ENCODE measurements at places on chromosomes 5 and 9.

GRCh38 chr5:9543311-9543920 lies 2.5 kb downstream of the SEMA5A start:
- DNase-seq: no peak

- no peak for DNase-seq
Measured at GRCh38 chr5:139950436-139950835, 92.7 kb downstream of the NRG2 start.

DNA sequence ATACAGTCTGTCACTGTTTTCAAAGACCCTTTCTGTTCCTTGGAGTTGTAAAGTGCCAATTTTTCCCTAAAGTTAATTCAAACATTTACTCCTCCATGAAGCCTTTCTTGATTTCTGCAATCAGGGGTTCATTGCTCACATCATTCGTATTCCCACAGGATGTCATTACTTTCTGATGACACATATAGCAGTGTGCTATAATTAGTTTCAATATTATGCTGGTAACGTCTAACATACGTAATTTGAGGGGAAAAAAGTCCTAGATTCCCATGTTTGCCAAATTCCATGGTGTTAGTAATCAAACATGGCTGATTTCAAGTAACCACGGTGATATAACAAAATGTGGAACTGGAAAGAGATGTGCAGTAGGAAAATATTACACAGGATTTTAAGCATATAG lies 468.2 kb upstream of the MEF2C start:
- no peak for DNase-seq

GRCh38 chr9:99544526-99544925 lies 277.2 kb upstream of the NR4A3 start:
- DNase-seq: no peak

DNA sequence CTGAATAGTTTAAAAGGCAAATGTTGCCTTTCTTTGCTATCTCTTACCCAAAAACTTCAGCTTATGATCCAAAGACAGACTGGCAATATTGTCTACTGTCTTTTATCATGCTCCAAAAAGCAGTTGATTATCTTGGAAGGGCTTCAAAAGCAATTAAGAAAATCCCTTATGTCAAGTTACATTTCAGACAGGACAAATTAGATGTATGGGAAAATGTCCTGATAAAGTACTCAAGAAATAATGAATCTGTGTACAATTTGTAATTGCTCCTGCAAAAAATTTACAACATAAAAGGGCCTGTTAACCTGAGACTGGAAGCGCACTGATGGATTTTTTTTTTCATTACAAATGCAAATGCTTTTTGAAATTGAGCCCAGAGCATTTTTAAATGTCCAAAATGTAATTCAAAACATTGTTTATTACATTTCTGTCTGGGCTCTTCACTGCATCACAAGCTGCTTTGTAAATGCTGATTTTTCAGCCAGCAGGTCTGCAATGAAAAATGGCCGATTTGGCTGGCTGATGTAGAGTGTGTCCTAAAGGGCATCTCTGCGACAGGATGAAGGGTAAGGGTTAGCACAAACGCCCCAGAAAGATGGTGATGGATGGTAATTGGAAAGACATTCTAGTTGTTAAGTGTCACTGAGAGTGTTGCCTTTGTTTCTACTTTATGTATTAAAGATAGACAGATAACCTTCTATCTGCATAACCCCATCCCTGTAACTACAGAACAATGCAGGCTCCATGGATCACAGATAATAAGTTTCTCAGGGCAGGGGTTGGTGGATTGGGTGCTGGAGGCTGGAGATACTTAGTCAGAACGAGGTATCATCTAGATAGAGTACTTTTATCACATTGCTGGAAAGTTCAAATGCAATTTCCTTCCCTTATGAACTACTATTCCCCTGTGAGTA lies 27.0 kb downstream of the MAT2B start:
- DNase-seq: no peak

DNA sequence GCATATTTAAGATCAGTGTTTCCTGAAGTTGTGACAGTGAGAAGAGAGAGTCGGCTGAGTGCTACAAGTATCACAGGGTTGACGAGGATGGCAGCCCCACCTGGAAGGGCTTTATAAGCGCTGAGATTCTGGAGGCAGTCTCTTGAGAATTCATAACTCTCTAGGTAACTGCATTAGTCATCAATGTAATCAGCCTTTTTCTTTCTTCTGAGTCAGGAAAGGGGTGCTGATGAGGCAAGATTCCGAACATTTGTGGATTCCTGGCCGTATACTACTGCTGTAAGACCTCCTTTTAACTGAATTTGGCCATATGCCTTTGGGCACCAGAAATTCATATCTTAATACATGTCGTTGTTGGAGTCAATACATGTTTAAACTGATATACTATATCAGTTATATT lies 6.6 kb upstream of the RNF20 start:
- DNase-seq: no peak

DNA sequence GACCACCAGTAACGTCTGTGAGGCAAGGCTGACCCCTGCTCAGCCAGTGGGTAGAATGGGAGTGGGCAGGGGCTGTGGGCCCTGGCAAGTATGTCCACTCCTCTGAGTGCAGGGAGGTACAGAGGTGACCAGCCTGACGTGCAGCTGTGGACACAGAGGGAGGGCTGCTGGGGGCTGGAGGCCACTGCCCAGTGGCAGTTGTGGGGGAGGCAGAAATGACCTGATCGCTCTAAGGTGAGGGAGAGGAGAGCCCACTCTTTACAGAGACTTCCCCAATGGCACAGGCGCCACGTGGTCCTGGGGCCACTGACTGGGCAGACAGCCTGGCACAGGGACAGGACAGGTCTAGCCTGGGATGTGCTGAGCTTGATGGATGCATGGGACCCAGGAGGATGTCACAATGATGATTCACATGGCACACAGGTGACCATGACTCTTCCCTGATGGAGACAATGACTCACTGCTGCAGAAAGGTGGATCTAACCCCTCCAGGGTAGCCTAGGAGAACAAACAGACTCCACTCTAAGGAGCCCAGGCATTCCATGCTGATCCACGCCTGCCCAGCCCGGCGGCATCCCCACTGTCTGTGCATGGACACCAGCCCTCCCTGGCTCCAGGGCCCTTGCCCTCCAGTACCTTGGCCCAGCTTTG lies 7.7 kb downstream of the LPCAT1 start:
- no peak for DNase-seq

DNA sequence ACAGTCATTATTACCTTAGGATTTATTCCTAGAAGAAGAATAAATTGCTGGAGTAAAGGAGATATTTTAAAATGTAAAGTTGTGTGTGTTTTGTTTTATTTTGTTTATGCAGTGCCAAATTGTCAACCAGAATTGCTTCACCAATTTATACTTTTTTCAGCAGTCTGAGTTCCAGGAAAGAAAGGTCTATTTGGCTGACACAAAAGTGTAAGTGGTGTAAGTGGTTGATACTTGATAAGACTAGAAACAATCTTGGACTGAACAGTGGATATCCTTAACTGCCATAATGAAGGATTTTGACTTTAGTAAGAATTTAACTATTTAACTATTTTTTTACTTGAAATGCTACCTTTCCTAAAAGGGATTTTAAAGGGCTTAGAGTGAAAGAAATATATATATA lies 37.7 kb downstream of the TYRP1 start:
- no peak for DNase-seq

DNA sequence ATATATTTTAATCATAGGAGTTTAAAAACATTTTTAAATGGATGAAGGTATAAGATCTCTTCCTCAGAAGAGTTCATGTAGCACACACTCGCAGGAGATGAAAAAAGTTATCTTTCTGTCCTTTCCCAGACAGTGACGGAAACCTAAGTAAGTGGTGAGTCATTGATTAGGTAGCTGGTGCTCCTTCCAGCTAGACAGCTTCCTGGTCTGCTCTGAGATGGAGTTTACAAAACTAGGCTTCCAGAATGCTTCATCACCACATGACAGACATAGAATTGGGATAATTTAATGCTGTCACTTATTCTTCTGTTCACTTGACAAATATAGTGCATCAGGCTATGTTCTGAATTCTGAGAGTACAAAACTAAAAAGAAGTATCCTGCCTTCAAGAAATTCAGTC lies 2393.0 kb upstream of the C9orf72 start:
- no peak for DNase-seq

DNA sequence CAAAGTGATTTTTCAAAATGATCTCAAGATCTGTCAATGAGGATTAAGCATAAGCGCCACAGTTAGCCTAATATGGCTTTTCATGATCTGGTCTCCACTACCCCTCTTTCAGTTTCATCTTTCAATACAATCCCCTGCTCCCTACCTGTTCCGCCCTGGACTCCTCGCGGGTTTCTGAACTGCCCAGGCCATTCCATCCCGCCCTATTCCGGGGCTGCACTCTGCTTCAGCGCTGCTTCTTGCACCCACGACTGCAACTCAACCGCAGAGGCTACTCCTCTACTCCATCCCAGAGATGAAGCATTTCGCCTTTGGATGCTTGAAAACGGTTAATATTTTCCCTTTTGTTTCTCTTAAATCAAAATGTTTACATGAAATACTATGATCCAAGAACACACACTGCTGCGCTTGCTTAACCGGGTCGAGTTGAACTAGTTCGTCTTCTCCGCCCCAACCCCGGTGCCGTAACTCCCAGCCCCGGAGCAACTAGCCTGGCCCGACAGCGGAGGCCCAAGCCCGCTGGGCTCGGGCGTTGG lies 716 bp upstream of the OTULIN start:
- DNase-seq: peak; percentile 64

DNA sequence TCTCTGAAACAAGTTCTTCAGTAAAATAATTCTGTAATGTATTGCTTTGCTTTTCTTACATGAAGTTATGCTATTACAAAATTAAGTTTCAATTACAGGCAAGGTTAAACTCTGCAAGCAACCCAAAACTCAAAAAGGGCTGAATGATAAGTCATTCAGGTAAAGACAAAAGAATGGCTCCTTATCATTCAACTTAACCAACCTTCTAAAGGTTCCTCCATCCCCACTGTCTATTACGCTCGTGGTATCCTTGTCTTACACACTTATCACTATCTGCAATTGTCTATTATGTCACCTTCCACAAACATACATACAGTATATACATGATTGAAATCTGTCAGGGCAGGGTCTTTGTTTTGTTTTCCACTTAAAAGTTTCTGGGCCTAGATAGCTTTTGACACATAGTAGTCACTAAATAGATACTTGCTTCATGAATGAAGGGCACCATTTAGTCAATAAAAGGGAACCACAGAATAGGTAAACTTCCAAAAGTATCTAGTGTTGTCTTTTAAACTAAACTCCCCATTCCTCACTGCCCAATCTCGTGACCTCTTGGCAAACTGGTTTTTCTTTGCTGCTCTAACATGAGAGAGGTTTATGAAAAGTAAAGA lies 6.9 kb downstream of the RPL37 start:
- no peak for DNase-seq

DNA sequence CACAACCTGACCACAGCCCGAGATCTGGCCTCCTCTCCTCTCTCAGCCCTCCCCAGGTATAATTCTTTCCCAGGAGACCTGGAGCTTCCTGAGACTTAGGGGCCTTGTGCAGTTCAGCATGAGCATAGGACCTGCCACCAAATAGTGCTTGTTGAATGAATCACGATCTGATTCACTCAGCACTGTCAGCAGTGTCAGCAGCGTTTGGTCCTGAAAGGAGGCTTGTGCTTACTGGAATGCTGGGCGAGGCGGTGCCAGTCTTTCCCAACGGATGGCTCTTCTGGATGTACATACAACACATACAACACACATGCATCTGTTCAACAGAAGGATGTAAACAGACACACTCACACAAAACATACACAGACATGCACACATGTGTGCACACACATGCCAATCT lies 173.3 kb downstream of the COL23A1 start:
- DNase-seq: no peak

- DNase-seq: no peak
Measured at GRCh38 chr9:17871213-17871890, 292.5 kb downstream of the SH3GL2 start.

GRCh38 chr9:88593537-88594185 lies 58.7 kb downstream of the NXNL2 start:
- no peak for DNase-seq

DNA sequence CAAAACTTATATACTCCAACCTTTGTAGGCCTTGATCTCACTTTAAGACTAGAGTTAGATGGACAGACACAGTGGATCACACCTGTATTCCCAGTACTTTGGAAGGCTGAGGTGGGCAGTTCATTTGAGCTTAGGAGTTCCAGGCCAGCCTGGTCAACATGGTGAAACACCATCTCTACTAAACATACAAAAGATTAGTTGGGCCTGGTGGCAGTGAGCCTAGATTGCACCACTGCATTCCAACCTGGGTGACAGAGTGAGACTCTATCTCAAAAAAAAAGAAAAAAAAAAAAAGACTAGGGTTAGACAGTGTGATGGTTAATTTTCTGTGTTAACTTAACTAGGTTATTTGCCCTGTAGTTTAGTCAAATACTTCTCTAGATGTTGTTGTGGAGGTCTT lies 74.1 kb downstream of the CFAP95 start:
- DNase-seq: no peak

DNA sequence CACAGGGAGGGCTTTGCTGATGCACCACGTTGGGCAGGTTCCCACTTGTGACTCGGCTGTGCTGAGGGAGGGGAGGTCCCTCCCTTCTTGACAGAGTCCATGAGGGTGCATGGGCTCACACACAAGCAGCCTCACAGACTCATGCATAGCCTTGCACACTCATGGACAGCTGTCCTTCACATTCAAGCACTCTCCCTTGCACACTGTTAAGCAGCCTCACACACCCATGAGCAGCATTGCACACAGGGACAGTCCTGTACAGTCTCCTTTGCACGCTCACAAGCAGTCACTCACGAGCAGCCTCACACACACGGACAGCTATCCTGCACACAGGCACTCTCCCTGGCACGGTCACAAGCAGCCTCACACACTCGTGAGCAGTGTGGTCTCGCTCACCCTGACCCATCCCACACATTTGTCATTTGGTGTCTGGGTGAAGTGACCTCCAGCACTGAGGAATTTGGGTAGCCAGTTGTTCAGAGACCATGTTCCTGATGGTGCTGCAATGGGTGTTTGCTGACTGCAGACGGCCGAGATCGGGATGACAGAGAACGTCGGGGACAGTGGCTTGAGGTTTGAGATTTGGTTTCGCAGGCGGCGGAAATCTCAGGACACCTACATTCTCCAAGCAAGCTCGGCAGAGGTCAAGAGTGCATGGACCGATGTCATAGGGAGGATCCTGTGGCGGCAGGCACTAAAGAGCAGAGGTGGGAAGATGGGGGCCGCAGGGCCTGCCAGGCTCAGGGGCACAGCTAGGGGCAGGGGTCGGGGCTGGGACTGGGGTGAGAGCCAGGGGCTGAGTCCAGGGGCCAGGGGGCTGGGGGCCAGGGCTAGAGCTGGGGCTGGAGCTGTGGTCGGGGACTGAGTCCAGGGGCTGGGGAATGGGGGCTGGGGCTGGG lies 17.7 kb upstream of the LRRC14B start:
- DNase-seq: no peak

DNA sequence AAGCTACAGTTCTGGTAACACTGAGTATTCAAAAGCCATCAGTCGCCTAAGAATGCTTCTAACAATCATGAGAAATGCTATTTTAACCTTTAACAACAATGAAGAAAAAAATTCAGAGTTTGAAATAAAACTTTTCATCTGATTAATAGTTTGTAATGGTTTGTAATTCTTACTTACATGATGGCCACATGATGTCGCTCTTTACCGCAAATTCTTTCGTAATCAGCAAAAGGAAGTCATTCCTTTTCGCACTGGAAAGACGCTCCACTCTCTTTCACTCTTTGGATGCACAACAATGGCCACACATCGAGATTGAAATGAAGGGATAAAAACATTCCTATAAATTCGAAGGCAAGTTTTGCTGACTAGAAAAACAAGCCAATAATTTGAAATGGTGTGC lies at the start of gene PCDHA7:
PCDHA7 (plus strand) TSS at position 277 of the 400 bp plus-strand sequence; CDS start at position 392, 115 bp downstream.
- no peak for DNase-seq

- DNase-seq: no peak
Measured at GRCh38 chr9:133786907-133787753, 49.0 kb upstream of the SARDH start.

- DNase-seq: no peak
Measured at GRCh38 chr9:137544176-137544760, 5.9 kb downstream of the PNPLA7 start.

Measured in NCI-H774 (cell line).